Body of pancreas (tissue), 4 donors: ENCODE measurements at places on chromosomes 6 and 20.
A peak's percentile ranks its signal among the peaks of the same experiment; 100 is the strongest.

- DNase-seq, result no peak
These were observed 6.1 kb upstream of the AFG1L start for GRCh38 chr6:108288742-108289141.

DNA sequence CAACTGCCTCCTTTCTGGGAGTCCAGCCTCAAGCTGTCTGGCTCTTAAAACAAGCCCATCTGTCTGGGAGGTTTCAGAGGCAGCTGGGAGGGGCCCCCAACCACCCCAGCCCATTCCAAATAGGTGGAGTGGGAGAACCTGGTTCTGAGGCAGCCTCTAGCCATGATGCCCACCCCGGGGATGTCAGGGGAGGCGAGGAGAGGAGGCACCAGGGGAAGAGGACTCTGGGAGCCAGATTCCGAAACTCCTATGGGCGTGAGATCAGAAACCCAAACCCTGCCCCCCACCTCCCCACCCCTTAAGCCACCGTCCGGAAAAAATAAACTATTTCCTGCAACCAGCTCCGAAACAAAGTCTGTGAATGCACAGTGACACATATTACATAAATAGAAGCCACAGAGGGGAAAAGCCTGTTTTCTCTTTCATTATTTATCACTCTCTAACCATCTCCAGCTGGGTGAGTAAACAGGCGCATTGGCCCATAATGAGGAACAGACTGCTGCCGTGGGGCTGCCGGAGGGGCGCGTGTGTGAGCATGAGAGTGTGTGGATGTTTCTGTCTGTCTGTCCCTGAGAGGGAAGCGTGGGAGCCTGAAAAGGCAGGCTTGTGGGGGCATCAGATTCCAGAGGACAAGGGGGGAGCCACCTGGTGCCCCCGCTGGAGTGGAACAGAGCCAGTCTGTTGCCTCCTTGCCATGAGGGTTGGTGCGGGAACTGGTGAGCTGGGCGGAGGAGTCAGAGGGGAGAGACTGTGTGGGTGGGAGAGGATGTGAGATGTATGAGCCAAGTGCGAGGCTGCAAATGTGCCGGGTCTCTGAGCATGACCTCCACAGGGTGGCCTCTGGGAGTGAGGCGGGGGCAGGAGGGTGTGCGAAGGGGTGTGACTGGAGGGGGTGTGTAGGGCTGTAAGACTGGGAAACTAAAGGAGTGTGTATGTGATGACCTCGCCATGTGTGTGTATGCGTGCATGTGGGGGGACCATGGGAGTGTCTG, 14.3 kb upstream of the FOXP4 start:
- DNase-seq, result no peak

GRCh38 chr20:41632896-41633295, 14.7 kb upstream of the CHD6 start:
- no peak for DNase-seq

DNA sequence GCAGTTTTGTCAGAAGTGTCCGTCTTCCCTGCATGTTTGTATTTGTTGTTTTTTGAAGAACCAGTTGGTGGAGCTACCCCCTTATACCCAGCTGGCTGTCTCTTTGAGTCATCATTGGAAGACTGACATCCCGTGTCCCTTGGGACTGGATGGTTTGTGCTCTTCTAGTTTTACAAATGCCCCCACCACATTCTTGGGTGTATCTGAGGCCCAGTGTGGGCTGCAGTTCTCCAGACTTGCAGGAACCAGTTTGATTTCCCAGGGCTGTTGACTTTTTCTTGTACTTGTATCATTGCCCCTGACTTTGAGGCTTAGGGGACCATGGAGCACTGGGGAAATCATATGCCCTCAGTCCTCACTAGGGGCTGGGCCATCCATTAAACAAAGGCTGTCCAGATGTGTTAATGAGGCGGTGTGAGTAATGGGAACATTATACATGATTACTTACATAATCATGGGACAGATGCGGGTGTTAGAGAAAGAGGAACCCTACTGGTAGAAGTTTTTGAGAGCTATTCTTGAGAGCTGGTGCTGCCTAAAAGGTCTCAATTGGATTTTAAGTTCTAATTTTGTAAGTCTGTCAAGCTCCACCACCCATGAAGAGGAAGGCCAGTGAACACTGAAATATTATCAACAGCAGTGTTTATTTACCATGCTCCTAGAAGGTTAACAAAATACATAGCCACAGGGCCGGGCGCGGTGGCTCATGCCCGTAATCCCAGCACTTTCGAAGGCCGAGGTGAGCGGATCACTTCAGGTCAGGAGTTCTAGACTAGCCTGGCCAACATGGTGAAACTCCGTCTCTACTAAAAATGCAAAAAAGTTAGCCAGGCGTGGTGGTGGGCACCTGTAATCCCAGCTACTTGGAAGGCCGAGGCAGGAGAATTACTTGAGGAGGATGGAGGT, 8.5 kb downstream of the JARID2 start:
- DNase-seq, result no peak

DNA sequence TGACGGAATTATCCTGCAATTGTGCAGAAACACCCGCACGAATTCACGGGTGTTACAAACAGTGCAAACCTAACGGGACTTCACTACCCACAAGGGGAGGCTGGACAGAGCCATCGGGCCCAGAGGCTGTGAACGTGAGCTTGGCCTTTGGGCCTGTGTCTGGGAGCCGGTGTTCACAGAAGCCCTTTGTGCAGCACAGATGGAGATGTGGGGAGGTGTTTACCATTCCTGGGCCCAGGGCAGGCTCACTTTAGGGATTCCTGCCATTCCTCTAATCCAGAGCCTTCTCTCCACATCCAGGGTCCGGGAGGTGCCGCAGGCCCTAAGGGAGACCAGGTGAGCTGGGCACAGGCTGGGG, 15.0 kb downstream of the COL9A3 start:
- DNase-seq, result no peak

DNA sequence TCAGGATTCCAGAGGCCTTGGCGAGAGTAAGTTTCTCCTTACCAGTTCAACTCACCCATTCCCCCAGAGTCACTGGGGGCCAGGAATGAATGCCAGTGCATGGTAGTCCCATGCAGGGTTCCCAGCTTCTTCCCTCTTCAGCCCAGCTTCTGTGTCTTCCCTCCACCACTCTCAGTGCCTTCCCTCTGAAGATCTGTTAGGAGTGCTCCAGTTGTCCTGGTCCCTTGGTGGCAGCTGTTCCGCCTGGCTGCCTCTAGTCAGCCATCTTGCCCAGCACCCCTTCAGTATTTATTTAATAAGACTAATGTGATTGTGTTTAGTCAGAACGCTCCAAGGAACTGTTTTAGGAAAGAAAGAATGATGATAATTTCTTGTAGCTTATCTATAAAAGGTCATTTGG, 23.1 kb downstream of the FIG4 start:
- DNase-seq, result no peak

- no peak for DNase-seq
These were observed 32.3 kb downstream of the GSTA3 start for GRCh38 chr6:52877168-52877567.

DNA sequence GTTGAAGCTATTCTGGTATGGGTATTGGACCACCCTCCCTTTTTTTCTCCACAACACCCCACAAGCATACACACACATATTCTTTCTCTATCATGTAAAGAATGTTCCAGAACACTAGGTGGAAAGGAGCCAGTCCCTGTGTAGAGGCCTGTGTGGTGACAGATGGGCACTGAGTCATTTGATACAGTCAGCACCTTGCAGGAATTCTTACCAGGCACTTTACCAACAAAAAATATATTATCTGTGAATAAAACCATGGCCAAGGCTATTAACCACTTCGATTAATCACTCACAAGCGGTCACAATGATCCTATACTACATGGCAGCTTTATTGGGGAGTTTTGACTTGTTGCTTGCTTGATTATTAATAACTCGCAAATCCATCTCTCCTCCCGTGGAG, 149.5 kb downstream of the BFSP1 start:
- no peak for DNase-seq

GRCh38 chr6:166814390-166814789, 142.0 kb downstream of the RNASET2 start:
- DNase-seq, result no peak

DNA sequence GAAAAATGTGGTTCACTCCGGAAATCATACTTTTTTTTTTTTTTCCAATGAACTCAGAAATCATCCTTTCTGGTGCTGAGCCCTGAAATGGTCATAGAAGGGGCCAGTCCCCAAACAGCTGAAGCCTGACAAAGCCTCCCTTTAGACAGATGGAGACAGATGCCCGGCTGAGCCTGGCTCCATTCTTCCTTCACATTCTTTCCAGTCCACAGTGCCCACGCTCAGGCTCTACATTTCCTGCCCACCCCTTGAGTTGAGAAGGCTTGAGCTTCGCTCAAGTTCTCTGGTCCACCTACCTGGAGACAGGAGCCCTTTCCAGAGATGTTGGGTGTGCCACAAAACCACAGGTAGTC, 41.2 kb downstream of the KCNK5 start:
- DNase-seq, result no peak

GRCh38 chr6:52331793-52332457, 30.0 kb upstream of the PAQR8 start:
- DNase-seq, result no peak

- no peak for DNase-seq
These were observed 257.6 kb downstream of the LAMA2 start for GRCh38 chr6:129140526-129140925.

- no peak for DNase-seq
These were observed 69.5 kb downstream of the CYP39A1 start for GRCh38 chr6:46583081-46583480.

- no peak for DNase-seq
These were observed 351.4 kb downstream of the FOXA2 start for GRCh38 chr20:22232923-22233322.

DNA sequence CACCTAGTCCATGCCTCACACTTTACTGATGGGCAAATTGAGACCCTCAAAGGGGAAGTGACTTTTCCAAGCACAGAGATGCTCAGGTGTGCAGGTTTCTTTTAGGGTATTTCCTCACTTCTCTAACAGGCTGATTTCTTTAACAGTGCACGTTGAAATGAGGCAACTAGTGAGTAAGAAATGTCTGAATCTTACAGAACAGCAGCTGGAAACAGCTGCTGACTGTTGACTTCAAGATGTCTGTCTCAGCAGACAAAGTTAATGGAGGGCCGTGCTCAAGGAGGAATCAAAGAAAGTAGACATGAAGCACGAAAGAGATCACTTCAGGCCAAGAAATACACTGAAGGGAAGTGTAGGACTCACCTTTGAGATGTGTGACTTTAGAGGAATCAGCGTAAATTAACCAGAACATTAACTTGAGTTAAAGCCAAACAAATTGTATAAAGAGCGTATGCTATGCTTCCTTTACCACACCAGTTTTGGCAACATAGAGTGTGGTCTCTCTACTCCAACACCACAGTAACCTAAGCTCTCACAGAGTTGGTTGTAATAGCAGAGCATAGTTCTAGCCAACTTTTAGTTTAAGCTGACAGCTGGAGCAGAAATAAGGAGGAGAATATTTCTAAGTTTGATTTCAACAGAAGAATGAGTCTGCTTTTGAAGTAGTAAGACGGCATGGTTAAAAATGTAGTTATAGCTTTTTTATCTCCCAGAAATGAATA, 60.9 kb downstream of the SAMD3 start:
- no peak for DNase-seq

- peak; percentile 68 for DNase-seq
These were observed 24.6 kb downstream of the DSTN start for GRCh38 chr20:17594443-17594842.

DNA sequence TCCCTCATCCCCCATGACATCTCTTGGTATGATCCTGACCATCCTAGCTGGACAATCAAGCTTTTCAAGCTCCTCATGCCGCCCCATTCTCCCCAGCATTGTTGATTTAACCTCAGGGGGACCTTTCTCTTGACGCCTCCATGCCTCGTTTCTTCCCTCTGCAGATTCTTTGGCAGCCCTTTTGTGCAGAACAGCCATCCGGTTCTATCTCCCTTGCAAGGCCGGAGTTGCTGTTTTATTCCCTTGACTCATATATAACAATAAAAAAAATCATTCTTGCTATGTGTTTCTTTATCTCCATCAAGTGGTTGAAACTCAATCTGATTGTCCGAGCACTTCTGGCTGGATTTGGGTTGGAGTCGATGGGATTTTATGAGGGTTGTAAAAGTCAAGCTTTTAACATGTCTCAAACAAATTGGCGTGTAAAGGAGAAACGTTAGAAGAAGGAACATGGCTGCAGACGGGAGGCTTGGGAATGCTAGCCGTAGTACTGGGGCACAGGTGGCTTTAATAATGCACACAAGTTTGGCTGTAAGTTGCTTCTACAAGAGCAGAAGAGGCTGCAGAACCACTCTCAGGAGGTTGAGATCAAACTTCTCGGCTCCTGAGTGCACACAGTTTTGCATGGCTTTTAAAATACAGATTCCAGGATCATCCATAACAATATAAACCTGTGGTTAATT, 3.9 kb upstream of the SULF2 start:
- DNase-seq, result no peak

DNA sequence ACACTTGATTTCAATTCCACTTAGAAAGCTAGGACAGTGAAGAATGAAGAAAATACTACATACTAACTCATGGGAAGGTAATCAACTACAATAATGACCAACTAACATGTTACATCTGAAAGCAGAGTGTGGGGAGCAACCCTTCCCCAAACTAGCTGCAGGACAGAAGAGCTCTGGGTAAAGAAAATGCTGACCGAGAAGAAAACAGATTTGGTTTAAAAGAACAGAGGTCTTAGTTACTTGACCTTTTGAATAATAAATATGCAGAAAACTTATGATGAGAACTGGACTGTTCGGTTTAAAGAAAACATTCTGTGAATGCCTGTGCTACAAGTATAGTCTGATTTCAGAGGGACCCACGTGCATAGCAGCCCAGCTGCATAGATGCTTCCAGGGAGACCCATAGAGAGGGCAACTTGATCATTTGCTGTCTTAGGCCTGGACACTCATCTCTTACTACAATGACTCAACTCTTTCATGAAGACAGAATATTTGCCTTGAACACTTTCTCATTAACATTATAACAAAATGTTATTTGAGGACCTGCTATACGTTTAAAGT, 53.5 kb downstream of the RALGAPA2 start:
- DNase-seq, result no peak

- DNase-seq, result no peak
These were observed 95.7 kb downstream of the EPHA7 start for GRCh38 chr6:93323630-93324029.

DNA sequence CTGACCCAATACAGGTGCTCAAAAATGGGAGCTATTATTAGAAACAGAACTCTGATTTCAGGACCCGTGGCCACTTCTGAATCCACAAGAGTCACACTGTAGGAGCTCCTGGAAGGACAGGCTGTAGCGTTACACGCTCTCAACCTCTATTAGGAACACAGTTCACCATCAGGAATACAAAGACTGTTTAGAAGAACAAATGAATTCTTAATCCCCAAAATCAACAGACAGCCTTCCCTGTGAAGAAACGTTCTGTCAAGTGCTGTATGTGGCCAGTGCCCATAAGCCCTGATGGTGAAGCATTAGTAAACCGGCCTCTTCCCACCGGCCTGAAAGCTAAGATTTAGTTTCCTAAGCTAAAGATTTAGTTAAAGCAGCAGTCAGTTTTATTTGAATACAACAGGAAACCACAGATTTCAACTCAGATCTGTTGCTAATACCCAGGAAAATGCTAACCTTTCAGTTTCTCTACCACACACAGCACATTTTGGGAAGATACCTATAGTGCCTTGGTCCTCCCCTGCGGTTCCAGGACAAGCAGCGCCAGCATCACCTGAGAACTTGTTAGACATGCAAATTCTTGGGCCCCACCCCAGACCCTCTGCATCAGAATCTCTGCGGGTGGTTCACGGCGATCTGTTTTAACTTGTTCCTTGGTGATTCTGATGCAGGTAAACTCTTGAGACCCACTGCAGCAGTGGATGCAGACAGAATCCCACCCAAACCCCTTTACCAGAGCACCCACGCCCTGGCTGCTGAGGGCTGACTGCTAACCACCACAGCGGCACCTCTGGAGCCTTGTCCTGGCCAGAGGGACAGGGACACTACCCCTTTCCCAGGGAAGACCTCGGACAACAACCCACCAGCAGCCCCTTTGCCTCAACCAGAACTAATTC, 33.4 kb downstream of the MTRES1 start:
- DNase-seq, result no peak

GRCh38 chr20:58116505-58116904, 111.9 kb downstream of the ANKRD60 start:
- DNase-seq, result no peak
